ENCODE measurements at places on chromosomes 3 and 15.

DNA sequence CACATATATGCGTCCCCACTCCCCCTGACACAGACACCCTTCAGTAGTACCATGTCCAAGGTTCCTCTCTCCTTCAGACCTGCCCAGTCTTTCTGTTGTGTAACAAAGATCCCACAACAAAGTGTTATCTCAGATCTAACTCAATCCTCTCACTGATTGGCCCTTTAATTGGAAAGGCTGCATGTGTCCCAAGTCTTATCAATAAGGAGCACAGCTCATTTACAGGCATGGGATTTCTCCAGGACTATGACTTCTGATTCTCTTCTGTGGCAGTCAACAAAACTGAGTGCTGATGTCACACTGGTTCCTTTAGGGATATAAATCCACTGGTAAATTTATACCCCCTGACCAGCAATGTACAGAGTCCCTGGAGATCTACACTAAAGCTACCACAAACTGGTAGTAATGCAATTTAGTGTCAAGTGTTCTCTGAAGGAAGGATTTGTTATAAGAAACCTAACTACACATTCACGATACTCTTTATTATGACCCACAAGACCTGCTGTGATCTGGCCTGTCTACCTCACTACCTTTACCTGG lies 28.1 kb downstream of the CLK3 start:
- DNase-seq: no peak

DNA sequence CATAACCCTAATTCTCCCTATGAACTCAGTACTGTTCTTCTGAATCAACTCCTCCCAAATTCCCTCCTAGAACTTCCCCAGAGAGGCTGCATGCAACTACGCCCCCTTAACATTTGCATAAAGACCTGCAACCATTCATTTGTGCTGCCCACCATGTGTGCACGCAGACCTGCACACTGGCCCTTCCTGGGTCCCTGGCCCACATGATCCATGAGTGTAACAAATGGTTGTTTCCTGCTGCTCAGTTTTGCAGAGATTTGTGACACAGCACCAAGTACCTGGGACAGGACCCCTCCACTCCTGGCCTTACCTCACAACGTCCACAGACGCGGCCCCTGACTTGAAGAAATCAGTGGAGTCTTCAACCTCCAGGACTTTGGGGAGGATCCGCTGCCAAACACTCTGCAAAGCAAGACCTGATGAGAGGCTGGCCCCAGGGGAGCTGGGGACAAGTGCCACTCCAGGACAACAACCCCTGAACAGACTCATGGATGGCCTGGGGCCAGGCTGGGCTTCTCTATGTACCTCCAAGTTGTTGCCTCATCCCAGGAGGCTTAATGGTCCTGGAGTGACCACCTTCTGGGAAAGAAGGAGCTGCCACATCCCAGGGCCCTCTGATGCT lies 33.8 kb downstream of the ALDH1L1 start:
- DNase-seq: no peak

GRCh38 chr15:50262533-50262932 lies 3.0 kb downstream of the HDC start:
- no peak for DNase-seq

GRCh38 chr3:141839389-141839788 lies 37.1 kb upstream of the ATP1B3 start:
- DNase-seq: no peak

- DNase-seq: peak; percentile 33
These were observed 279.4 kb upstream of the TLE3 start for GRCh38 chr15:70376929-70377691.

GRCh38 chr3:186097317-186097662 lies 11.6 kb downstream of the ETV5 start:
- DNase-seq: no peak

GRCh38 chr3:65636326-65636725 lies 402.4 kb downstream of the MAGI1 start:
- DNase-seq: peak; percentile 45

DNA sequence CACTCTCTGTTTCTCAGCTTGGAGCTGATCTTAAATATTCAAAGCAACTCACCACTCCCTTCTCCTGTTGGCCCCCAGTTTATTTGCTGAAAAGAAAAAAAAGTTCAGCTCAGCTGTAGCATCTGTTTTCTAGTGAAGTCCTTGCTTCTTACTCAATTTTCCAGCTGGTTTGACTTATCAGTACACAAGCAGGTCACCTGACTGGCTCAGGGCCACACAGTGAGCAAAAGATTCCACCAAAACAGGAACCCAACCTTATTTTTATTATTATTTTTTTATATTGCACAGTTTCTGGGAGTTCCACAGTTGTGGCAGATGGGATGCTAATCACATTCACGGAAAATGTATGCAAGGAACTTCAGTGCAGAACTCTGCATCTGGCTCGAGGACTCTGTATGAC lies 390.7 kb upstream of the RGMA start:
- DNase-seq: no peak

Measured in NCI-H1092 (cell line).